ENCODE measurements at places on chromosomes 1 and 21.

DNA sequence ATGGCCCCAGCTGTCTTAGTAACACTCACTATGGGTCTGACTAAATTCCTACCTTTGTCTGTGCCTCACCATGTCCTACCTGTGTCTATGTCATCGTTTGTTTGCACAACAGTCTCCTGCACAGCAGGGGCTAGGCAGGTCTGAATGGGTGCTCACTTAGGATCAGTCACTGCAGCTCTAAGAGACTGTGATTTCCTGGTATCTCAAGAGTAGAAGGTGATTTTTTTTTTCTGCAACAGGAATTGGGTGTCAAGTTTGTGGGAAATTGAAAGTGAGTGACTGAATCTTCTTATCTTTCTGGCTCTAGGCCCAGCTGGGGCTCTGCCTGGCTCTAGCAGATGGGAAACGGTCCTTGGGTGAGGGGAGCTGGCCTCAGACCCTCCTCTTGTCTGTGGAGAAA is 46.4 kb upstream of the TRABD2B start:
- no peak for DNase-seq

DNA sequence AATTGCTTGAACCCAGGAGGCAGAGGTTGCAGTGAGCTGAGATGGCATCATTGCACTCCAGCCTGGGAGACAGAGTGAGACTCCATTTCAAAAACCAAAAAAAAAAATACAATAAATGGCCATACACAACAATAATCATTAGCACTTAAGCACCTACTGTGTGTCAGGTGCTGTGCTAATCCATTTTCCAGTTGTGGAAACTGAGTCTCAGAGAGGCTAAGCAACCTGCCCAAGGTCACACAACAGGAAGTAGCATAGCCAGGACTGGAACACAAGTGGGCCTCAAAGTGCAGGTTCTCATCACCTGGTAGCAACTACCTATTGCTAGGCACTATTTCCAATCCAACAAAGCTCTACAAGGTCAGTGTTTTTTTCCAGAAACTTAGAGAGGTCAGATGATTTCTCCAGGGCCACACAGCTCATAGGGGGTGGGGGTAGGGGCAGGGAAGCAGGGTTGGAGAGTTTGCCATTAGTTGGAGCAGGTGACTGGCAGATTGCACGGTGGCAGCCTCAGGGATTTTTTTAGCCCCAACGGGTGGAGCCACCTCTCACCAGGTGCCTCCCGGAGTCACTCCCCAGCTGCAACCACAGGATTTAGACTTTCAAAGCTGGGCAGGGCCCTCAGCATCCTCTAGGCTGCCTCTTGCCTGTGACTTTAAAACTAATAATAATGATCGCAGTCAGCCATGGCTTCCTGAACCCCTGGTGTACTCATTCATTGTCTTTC is 52.5 kb upstream of the ID3 start:
- DNase-seq, result no peak

DNA sequence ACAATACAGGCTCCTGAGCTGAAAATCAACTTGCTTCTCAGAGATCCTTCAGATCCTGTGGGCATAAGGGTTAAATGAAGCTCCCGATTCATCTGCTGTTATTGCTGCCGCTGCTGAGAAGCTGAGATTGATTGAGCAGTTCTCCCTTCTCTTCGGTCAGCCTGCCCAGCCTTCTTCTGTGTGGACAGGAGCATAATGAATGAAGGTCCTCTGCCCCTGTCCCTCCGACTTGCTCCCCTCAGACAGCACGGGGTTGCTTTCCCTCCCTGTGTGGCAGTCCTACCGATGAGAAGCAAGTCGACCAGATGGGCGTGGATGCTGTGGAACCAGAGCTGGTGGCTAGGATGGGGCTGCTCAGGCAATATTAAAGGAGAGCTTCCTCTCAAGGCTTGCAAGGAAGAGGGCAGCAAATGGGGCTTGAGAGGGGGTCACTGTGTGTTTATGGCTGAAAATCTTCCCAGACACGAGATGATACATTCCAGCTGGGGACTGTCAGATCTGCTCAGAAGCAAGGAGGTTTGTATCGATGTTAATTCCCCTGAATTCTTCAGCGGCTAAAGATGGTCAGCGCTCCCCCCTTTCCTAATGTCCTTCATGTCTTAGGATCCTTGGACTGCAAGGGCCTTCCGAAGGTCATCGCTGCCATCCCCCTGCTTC is 63.9 kb upstream of the GOLT1A start:
- no peak for DNase-seq

DNA sequence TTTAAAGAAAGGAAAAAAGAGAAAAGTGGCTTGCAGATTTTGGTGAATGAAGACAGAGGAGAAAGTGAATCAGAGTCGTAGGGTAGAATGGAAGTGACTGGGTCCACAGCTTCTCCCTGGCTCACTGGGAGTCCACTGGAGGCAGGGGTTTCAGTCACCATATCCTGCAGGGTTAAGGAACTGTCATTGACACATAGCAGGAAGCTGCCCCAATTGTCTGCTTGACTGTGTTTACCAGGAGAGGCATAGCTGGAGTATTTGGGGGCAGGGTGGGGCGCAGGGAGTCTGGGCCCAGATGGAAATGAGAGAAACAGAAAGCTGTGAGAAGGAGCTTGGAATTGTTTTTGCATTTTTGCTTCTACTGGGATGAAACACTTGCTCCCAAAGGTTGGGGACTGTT is 228.8 kb upstream of the CSF3R start:
- DNase-seq, result no peak

- DNase-seq, result no peak
These were observed 17.1 kb downstream of the TRIM67 start for GRCh38 chr1:231178970-231179369.

DNA sequence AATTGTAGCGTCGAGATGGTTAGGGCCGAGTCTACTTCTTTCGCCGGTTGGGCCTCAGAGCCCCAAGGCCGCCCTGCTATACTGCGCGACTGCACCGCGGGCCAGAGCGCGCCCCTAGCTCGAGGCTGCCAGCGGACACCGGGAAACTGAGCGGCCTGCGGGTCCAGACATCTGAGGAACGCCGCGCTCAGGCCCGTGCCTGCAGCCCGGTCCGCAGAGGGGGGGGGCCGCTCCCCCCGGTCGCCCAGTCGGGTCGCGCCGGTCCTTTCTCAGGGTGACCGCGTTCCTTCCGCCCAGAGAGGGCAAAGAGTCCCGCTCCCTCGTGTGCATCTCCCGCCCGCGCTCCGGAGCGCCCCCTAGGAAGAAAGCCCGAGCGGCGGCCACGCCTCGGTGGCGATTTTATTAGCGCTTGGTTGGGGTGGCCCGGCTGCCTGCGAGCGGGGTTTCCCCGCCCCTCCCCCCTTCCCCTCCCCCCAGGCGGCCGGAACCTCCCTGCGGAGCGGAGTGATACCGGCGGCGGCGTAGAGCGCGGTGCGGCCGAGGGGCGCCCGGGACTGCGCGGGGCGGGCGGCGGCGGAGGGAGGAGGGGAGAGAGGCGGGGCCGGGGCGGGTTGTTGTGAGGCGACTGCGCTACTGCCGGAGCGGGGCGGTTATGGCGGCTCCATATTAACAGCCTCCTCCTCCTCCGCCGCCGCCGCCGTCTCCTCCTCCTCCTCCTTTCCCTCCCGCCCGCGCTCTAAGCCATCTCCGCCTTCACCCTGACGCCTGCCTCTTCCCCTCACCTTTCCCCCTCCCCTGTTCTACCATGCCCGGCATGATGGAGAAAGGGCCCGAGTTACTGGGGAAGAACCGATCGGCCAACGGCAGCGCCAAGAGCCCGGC is at the start of gene RCOR3:
Gene RCOR3 (plus strand): TSS at position 611 of the 882 bp plus-strand sequence. CDS start 195 bp downstream, at position 806.
- peak; percentile 63 for DNase-seq

GRCh38 chr1:115450501-115451040 is 112.5 kb upstream of the NGF start:
- no peak for DNase-seq

DNA sequence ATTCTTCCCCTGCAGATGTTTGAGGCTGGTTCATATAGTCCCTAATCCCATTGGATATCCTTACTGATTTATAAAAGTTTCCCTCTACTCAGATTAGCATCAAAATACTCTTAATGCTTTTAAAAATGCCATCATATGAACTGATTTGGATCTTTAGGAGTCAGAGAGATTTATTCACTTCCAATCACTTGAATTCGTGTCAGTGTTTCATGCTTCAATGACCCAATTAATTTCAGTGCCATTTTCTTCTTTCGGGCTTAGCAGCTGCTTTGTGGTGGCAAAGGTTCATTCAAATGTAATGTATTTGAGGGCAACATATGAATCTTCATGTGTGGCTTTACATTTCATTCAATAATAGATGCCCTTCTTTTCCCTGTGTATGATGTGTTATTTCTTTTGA is 2.2 kb upstream of the TSEN15 start:
- no peak for DNase-seq

DNA sequence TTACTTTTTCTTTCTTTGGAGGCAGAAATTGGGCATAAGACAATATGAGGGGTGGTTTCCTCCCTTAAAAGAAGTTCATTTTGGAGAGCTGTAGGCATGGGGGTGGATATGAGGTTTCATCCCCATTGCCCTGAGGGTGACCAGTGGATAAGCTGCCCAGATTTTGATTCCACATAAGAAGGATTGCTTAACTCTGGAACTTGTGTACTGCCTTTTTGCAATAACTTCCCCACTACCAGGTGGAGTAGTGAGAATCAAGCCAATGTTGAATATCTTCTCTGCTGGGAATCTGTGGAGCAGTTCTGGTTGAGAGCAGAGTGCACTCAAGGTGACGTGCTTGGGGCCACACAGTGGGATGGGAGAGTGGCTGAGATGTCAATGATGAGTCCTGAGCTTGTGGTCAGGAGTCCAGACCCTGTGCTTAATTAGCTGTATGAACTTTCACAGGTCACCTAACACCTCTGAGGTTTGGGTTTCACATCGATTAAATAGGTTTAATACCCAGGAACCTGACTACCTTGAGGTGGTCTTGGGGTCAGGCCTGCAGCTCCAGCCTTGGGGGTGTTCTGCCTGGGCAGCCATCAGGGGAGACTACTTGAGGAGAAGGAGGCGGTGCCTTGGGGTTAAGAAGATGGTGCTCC is 152.9 kb downstream of the FCRL5 start:
- DNase-seq, result no peak

- no peak for DNase-seq
These were observed 468.1 kb upstream of the PTBP2 start for GRCh38 chr1:96253246-96254035.

GRCh38 chr1:212438831-212439237 is 6.1 kb downstream of the NENF start:
- no peak for DNase-seq

GRCh38 chr1:204287466-204287891 is 72.2 kb downstream of the PLEKHA6 start:
- DNase-seq, result no peak

GRCh38 chr1:121414905-121415304 is 230.1 kb downstream of the SRGAP2C start:
- no peak for DNase-seq

GRCh38 chr21:36260030-36260787 is 59.8 kb upstream of the MORC3 start:
- DNase-seq, result peak; percentile 70

GRCh38 chr1:164770131-164770529 is 211.1 kb downstream of the PBX1 start:
- DNase-seq, result no peak

GRCh38 chr1:28779751-28780408 is 32.1 kb upstream of the OPRD1 start:
- no peak for DNase-seq

GRCh38 chr1:92374223-92374622 is 75.4 kb downstream of the RPAP2 start:
- no peak for DNase-seq

DNA sequence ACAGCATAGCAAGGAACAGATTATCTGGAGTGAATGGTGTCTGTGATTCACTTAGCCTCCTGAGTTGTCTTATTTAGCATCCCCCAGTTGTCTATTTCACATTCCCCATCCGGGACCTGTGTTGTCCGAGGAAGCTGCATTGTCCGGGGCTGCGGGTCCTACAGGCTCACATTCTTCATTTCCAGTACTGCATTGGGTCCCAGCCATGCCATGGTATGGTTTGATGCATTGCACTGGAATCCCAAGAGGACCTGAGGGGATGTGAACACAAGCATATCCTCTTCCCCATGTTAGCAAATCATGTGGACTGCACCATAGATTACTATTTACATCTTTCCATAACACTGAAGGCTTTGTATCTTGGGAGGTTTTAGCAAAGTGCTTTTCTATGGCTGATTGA is 48.2 kb upstream of the PRELP start:
- no peak for DNase-seq

DNA sequence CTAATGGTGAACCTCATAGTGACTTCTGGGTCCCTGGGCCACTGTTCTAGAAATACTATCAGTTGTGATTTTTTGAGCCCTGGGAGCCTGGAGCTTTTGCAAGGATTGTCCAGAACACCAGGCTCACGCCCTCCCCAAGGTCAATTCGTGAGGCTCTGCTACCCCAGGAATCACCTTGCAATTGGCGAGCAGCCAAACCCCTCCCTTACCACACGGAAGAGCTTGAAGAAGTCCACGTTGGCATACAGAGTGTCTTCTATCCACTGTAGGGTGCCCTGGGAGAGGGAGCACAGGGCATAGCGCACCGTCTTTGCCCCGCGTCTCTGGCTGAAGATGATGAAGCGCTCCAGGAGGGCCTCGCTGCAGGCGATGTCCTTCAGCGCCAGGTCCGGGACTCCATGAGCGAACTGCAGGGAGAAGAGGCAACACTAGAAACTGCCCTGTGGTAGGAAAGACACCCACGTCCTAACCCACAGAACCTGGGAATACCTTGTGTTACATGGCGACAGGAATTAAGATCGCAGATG is 22.3 kb downstream of the ABCA4 start:
- no peak for DNase-seq
